Foreskin melanocyte (primary cell): ENCODE measurements at places on chromosomes 1 and 21.
A peak's percentile ranks its signal among the peaks of the same experiment; 100 is the strongest.

GRCh38 chr21:37393786-37394185, 27.2 kb downstream of the DYRK1A start:
- no peak for DNase-seq

DNA sequence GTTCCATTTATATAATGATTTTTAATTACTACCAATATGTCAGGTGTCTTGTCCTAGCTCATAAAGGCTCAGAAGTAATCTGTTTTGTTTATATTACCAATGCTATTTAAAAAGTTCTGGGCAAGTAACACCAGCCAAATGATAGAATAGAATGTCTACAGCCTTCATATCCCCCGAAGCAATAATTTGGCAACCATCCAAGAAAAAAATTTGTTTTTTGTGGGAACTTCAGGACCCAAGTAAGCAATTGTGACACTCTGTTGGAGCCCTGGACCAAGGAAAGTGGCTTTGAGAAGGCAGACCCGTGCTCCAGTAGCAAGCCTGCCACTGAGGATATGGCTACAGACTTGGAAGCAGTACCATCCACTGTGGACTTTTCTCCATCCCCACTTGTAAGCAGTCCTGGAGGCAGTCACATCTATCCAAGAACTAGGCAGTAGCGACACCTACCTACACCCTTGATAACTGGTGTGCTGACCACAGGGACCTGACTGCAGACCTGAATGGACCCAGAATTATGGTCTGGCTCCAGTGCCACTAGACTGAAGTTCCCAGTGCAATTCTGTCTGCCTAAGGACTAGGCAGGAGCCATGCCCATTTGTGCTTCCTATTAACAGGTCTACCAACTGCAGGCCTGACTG, 870.7 kb upstream of the ADGRL2 start:
- no peak for DNase-seq

DNA sequence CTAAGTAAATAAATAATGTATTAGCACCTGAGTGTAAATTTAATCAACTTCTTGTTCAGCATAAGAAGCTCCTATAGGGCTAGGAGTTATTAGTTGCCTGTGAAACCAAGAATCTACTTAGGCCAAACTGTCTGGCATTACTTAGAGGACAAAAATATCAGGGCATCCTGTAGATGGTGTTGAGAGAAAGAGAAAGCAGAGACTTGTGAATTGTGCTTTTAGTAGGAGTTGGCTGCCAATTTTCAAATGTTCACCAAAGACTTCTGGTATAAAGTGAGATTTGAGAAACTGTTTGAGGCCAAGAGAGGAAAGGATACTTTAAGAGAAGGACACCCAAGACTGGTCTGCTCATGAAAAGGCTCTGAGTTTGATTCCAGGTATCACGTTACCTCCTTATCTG, 315.5 kb upstream of the DEPDC1 start:
- no peak for DNase-seq

- DNase-seq = no peak
Observed at GRCh38 chr1:99749504-99750347, 16.7 kb downstream of the FRRS1 start.

DNA sequence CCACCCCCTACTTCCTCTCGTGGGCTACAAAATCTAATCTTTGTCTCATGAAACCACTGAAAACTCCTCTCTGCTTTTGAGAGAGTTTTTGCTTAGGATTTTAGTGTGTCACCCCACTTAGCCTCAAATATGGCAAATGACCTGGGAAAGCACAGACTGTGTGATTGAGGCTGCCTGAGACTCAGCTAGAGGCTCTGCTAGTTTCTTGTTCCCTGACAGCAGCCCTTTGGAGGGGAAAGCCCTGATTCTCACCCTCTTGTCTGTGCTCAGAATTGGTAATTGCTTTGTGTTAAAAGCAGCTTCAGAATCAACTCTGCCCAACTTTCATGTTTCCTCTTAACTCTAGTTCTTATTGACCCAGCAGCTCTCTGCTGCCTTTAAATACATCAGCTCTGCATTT, 85.6 kb upstream of the ZP4 start:
- no peak for DNase-seq

DNA sequence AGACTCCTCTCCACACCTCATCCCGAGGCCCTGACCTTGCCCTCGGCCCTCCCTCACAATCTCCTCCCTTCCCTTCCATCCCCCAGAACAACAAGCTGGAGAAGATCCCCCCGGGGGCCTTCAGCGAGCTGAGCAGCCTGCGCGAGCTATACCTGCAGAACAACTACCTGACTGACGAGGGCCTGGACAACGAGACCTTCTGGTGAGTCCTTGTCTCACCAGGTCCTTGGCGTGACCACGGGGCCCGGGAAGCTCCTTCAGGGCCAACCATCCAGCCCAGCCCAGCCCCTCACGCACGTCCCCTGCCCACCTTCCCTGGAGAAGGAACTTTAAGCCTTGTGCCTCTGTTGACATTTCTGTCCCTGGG, 15.6 kb downstream of the PODN start:
- DNase-seq = no peak

GRCh38 chr1:117897551-117897950, 31.9 kb downstream of the GDAP2 start:
- DNase-seq = no peak

DNA sequence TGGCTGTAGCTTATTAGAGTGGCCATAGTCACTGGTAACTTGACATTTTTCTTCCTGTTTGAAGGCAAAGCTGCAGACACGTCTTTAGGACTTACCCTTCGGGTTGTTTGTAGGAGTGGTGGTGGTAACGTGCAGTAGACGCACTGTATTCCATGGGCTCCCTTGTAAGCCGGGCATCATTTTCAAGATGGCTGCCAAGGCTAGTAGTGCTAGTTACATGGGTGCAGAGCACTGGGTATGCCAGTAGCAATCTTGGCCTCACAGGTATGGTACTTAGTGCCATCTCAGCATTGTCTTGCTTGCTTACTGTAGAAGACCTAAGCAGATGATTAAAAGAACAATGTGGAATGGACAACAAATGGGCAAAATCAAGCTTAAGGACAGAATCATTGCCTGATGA, 1.9 kb downstream of the YBX1 start:
- DNase-seq = no peak

DNA sequence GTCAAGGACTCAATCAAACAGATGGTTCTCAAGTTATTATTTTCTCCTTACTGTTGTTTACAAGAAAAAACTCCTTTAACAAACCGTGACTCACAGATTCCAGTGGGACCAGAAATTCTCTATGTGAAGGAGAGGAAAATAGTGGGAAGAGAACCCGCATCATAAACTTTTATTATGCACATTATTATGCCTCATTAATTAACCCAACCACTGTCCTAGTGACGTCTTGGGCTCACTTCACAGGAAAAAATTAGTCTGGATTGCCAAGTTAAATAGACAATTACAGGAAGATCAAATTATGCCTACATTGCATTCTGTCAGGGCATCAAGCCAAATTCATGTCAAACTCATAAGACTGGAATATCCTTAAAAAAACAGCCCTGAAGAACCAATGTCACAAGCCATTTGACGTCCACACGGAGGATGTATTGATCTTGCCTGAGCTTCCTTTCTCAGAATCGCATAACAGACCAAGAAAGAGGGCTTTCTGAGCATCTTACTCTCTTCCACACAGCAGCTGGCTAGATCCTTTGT, 347.8 kb downstream of the DUSP10 start:
- no peak for DNase-seq

DNA sequence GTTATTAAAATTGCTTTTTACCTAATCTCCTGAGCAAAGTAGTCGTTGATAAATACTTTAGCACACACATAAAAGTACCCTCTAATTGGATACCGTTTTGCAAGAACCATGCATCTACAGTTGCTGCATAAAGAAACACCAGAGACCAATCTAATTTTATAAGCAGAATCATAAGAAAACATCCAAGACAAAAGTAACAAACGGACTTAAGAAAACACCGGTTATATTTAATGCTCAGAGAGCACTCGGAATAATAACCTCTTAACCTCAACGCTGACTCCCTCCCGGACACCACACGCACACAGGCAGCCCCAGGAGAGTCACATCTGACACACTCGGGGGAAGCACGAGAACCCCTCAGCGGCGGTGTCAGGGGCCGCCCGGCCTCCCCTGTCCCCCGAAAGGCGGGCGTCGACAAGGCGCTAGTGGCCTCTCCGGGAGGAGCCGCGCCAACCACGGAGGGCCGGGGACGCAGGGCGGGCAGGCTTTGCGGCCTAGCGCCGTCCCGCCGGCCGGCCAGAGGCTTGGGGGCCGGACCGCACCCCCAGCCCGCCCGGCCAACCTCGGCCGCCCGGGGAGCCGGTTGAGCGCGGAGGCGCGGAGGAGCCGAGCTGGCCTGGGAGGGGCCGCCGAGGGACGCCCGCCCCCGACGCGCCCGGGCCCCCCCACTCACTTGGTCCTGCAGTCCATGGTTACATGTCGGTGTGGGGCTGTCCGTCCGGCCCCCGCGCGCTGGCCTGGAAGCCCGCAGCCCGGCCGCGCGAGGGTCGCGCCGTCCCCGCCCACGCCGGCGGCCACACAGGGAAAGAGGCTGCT, 606 bp downstream of the DENND1B start:
- DNase-seq = no peak

- peak; percentile 57 for DNase-seq
Observed at GRCh38 chr1:62781841-62782543, 1.9 kb upstream of the ATG4C start.

- no peak for DNase-seq
Observed at GRCh38 chr1:164571333-164571732, 12.3 kb downstream of the PBX1 start.

DNA sequence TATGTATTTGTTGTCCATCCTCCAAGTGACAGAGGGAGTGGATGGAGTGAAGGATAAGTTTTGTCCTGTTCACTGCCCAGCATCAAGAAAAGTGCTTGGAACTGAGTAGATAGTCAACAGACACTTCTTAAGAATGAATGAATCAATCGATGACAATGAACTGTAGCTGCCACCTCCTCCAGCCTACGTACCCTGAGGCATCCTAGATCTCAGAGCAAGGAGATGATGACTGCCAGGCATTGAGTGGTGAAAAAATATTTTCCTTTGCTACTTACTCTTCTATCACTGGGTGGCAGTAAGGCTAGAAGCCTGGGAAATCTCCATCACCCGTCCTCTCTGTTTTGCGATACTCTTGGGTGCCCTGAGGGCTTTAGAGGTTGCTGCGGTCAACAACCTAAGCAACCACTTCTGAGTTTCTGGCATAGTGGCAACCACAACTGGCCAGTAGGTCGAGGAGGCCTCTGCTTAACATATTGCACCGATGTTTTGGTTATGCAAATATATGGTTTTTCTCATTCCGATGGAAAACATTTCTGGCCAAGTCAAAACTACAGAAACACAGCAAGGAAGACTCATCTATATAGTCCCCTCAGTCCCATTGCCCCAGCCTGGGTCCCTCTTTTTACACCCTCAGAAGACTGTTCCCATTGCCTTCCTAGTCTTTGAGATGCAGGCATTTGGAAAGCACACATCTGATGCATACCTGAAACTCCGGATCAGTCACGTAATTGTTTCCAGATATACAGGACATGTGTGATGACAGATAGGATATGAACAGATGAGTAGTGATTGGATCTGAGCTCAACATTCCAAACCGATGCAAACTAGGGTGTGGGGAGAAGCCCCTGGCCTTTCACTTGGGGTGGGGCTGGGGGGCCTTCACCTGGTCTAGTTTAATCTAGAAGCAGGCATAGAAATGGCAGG, 136.8 kb downstream of the RUNX1 start:
- DNase-seq = no peak

DNA sequence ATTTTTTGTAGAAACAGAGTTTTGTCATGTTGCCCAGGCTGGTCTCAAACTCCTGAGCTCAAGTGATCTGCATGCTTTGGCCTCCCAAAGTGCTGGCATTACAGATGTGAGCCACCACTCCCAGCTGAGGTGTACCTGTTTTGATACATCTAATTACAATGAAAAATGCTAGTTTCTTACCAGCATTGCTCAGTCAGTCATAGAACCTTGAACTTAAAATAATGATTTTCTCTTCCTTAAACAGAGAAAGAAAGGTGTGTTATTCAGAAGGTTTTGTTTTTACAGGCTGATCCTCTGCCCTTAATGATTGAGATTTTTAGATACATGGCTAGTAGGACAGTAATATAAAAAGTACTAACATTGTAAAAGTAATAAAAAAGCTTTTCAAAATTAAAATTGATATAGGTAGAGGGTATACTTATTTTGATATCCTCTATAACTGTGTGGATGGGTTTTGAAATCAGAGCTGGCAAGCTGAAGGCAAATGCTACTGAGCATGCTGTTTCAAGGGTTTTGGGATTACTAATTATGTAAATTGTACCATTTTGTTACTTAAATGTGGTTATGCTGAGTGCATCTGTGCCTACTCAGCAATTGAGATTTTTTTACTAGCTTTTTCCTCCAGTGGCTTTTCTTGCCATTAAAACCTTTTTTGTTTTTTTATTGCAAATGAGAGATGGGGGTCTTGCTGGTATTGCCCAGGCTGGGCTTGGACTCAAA, 16.1 kb downstream of the PRRC2C start:
- DNase-seq = no peak

DNA sequence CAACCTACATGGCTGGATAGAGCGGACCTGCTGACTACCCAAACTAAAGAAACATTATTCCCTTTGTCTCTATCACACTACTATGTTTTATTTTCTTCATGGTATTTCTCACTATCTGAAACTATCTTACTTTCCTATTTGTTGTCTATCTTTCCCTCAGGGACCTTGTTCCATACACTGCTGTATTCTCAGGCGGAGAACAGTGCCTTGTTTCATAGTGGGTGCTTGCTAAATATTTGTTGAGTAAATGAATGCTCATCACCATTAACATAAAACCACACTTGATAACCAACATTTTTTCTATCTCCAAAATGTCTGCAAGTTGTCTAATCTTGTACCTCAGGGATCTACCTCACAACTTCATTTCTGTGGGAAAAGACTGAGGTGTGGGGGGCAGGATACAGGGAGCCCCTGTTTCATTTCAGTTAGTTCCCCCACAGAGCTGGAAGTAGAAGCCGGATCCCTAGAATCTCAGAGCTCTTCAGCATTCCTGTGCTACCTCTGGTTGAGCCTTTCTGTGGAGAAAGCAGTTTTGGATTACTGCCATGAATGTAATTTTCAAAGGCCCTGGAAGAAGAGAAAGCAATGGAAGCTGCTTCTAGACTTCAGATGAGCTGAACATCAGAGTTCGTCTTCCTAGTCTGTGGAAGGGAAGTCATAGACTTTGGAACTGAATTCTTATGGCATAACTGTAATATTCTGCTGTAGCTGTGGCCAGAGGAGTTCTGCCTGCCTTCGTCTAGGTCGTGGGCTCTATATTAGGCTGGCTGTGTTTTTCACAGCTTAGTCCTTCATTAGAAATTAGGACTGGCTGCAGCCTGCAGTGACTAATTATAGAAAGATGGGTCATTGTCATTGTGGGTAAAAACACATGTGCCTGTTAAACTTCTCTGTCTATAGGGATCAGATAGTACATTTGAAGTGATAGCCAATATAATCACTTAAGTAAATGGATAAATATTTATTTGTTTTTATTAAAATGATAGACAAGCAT, 293.2 kb upstream of the SGIP1 start:
- DNase-seq = peak; percentile 87
